ENCODE measurements at places on chromosomes 7 and 10.

- no peak for DNase-seq
These were observed 430.7 kb upstream of the GRM3 start for GRCh38 chr7:86212976-86213375.

DNA sequence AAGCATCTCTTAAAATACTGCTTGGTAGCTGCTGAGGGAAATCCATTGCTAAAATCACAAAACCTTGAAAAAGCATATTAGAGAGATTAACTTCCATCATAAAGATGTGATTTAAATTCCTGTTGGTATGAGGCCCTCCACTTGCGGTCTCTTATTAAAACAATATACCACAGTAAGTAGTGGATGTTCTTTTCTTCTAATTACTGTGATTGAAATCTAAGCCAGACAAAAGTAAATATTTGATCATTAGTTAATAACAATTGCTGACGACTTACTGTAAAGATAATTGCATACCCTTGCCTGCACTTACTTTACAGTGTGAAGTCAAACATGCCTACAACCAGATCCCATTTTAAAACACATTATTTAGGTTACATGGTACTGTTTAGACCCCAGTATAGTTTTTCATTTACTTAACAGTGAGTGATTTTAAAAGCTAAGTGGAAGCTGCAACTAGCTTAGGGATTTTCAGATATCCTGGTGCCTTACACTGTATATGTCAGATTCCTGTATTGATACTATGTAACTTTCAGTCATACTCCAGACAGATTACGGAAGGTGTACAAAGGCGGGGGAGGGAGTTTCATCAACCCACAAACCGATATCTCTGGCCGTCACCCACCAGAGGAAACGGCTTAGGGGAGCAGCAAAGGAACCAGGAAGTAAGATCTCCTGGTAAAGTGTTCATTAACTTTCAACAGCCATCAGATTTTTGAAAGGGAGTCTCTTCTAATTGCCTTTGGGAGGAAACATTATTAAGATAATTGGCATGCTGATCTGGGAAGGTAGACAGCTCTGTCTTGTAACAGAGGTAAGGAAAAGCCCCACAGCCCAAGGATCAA, 986 bp downstream of the NRP1 start:
- DNase-seq = peak; percentile 24

DNA sequence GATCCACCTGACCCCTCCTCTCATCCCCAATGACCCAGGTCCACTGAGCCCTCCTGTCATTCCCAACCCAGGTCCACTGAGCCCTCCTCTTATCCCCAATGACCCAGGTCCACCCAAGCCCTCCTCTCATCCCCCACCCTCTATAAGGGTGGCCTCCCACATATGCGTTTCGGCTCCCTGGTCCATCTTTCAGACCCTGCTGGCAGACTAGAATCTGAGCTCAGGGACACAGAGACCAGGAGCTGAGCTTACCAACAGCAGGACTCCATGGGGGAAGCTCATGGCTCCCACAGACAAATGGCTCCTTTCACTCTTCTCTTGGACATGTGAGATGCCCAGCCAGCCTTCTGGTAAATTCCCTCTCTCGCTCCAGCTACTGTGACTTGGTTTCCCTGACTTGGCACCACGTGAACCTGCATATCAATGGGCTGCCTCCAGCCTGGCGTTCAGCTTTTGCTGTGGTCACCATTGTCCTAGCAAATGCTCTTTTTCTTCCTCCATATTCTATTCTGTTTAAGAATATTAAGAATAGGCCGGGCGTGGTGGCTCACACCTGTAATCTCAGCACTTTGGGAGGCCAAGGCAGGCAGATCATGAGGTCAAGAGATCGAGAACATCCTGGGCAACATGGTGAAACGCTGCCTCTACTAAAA, 24.8 kb upstream of the INPP5A start:
- no peak for DNase-seq

DNA sequence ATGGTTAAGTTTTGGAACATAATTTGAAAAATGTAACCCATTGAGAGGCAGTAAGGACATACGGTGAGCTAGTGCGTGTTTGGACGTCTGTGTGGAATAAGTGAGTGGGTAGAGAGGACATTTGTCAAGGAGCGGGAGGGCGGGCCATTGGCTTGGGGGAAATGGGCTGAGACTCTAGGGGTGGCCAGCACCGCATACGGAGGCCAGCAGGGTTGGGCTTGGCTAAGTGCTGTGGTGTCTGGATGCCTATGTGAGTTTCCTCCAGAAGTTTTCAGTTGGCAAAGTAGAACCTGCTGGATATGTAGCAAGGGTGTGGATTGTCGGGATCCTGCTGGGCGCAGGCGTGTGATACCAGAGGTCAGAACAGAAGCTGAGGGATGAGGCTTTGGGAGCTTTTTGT, 103.0 kb downstream of the TCF7L2 start:
- DNase-seq = no peak

DNA sequence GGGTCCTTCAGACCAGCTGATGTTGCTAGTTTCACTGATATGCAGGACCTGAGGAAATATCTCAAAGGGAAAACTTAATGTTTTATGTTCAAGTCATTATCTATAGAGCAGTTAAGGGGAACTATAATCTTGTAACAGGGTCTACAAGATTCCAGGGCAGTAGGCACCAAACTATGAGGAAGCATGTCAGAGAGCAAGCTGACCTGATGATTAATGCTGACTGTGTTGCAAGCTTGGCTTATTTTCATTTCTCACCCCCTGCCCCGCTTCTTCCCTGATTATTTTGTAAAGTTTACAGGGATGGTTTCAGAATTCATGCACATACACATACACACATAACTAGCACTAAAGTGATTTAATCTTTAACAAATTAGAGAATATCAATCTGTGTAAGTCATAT, 84.3 kb upstream of the CACNA2D1 start:
- DNase-seq = no peak

GRCh38 chr10:71771821-71772617, 1.3 kb downstream of the VSIR start:
- DNase-seq = peak; percentile 49

GRCh38 chr10:130438861-130439260, 302.7 kb downstream of the GLRX3 start:
- DNase-seq = no peak

DNA sequence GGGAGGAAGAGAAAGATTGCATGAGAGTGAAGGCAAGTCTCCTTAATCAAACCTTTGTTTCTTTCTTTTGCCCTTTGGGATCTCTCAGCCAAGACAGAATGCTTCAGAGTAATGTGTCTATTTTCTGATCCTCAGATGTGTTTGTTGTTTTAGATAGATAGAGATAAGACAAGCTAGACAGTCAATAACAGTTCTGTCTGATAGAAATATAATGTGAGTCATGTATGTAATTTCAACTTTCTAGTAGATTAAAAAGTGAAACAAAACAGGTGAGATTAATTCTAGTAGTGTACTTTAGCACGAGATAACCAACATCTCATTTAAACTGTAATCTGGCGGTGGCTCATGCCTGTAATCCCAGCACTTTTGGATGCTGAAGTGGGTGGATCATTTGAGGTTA, 159.2 kb downstream of the GATA3 start:
- DNase-seq = no peak

GRCh38 chr10:97123765-97124164, 62.0 kb downstream of the SLIT1 start:
- DNase-seq = no peak

GRCh38 chr7:35658606-35659201, 36.2 kb downstream of the HERPUD2 start:
- DNase-seq = no peak

DNA sequence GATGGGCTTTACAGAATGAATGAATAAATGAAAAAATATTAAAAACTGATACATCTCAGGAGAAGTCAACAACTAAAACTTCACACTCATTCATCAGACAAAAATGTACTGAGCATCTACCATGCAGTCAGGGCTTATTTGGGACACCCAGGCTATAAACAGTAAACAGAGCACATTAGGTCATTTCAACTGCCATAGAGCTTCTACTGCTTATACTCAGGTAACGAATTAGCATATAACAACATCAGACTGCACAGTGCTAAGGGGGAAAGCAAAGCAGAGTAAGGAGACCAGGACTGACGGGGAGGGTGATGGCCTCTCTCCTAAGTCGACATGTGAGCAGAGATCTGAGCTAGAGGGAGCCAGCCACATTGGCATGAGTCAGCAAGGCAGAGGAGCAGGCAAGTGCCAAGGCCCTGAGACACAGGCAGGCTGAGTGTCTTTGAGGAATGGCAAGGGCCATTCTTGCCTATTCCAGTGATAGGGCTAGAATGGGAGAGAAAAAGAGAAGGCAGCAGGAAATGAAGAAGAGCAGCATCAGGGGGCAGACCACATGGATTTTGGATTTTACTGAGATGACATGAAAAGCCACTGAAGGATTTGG, 528.9 kb downstream of the PARD3 start:
- DNase-seq = no peak

DNA sequence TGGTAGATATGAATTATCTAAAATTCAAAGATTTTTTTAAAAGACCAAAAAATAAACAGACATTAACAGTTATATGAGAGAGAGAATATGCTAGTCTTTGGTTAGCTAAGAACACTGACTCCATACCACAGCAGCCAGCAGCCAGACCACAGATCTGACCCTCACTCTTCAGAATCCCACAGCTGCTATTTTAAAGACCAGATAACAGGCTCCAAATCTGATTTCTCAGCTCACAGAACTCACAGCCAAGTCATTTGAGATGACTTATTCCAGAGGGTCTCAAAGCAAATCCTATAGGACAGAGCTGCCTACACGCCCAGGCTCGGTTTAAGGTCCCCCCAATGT, 20.4 kb downstream of the NUDCD3 start:
- DNase-seq = no peak

GRCh38 chr10:30724296-30724695, 94.7 kb upstream of the LYZL2 start:
- DNase-seq = no peak

DNA sequence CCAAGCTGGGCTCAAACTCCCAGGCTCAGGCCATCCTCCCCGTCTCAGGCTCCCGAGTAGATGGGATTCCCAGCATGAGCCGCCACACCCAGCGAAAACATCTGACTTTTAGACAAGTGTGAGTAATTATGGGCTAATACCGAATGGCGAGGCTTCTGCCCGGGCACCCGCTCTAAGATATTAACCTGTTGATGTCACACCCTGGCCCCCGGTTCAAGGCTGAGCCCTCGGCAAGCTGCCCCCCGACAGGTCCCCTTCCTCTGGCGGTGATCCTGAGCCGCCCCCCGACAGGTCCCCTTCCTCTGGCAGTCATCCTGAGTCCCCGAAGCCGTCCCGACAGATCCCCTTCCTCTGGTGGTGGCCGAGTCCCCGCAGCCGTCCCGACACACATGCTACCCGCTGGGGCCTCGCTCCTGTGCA, 5.2 kb downstream of the PSMG3 start:
- no peak for DNase-seq

DNA sequence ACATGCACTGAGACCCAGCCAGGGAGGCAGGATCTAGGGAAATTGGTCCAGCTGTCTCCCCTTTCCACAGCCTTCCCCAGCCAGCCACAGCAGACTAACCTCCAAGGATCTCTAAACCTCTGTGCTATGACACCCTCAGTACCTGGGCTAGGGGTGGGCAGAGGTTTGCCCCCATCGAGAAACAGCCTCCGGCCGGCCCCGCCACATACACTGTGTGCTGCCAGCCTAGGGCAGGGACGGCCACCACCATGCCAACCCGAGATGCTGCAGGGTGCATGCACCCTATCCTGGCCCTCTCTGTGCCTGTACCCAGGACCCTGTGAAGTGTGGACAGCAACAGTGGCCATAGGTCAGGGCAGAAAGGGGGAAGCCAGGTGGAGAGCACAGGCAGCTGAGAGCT, 58.1 kb downstream of the PARP12 start:
- no peak for DNase-seq

DNA sequence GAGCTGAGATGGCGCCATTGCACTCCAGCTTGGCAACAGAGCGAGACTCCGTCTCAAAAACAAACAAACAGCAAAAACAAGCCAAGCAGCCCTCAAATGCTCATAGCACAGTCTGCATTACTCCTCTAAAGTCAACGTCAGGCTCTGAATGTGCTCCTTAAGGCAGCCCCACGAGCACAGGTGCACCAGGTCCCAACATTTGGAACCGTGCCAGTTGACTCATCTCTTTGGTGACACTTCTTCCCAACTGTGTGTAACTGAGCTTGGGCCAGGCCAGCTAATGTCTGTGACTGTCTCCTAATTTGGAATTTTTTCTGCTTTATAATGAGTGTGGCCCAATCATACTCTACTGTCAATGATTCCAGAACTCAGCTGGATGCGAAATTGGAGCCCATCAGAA, 66.3 kb upstream of the EFCAB10 start:
- DNase-seq = peak; percentile 17

DNA sequence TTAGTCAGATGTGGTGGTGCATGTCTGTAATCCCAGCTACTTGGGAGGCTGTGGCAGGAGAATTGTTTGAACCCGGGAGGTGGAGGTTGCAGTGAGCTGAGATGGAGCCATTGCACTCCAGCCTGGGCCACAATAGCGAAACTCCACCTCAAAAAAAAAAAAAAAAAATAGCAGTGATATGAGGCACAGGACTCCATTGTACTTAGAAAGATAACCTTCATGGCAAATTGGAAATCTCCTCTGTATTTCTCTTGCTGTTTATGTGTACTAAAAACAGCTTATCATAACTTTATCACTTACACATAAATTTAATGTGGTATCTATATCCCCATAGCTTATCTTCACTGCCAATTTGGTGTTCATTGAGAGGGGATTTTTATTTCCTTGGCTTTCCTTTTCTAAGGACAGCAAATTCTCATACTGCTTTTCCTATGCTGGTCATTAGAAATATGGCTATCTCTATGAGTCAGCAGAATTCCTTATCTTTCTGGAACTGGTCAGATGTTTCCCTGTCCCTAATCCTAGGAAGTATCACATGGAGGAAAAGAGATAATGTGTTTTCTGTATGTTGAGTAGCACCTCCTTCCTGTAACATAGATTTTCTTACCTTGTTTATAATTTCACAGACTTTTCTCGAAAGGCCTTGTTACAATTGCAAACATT, 40.6 kb upstream of the ZEB1 start:
- no peak for DNase-seq

DNA sequence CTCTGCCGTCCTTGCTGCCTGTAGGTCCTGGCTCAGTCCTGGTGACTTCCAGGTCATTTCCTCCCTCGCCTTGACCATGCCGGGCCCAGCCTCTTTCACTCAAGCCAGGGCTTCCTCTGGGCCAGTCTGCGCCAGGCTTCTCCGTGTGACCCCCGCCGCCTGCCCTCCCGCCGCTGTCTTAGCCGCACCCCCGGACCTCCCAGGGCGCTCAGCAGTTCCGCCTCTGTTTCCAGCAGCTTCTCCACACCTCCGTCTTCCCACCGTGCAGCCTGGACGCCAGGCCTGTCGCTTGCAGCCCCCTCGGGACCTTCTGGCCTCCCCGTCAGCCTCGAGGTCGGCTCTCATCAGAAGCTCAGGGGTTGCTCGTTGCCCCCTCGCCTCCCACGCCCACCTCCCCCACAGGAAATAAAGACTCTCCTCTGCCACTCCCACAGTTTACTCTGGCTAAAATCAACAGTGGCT, 123.0 kb upstream of the FZD8 start:
- DNase-seq = no peak

Data from stimulated activated CD4-positive, alpha-beta T cell treated with anti-CD3 and anti-CD28 coated beads, Interleukin-2, amount 100 ng/mL, for 24 hours (primary cell).